ENCODE measurements at places on chromosomes 3 and 15.

DNA sequence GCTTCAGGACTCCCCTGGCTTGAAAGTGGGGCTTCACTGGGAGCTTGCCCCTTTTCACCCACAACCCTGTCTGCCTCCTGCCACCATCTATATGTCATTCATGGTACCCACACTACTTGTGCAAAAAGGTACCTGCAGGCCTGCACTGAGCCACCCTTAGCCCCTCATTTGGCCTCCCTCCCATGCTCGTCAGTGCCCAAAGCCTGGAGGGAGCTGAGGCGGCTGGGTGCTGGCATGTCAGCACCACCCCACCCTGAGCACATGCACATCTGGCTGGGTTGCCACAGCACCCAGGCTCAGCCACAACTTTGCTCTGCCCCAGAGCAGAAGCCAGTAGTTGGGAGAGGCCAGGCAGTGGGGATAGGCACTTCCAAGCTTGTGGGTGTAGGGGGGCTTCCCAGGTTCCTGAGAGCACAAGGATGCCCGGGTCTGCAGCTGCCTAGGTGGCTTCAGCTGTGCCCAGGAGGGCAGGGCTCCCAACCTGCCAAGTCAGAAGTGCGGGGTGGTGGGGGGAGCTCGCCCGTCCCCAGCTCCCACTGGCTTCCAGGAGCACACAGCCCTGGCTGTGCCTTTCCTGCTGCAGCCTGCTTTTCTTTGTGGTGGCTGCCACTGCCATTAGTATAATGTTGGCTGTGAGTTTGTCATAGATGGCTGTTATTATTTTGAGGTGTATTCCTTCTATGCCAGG is 1054.6 kb upstream of the EPHA6 start:
- no peak for DNase-seq

GRCh38 chr3:183766745-183767606 is 58.4 kb downstream of the MAP6D1 start:
- peak; percentile 75 for DNase-seq

- DNase-seq = no peak
Measured at GRCh38 chr15:60913900-60914299, 315.2 kb downstream of the RORA start.

- no peak for DNase-seq
Measured at GRCh38 chr3:8733332-8734094, at the start of gene CAV3. CAV3 (plus strand) TSS chr3:8733802; CDS start chr3:8733877, 75 bp downstream.

DNA sequence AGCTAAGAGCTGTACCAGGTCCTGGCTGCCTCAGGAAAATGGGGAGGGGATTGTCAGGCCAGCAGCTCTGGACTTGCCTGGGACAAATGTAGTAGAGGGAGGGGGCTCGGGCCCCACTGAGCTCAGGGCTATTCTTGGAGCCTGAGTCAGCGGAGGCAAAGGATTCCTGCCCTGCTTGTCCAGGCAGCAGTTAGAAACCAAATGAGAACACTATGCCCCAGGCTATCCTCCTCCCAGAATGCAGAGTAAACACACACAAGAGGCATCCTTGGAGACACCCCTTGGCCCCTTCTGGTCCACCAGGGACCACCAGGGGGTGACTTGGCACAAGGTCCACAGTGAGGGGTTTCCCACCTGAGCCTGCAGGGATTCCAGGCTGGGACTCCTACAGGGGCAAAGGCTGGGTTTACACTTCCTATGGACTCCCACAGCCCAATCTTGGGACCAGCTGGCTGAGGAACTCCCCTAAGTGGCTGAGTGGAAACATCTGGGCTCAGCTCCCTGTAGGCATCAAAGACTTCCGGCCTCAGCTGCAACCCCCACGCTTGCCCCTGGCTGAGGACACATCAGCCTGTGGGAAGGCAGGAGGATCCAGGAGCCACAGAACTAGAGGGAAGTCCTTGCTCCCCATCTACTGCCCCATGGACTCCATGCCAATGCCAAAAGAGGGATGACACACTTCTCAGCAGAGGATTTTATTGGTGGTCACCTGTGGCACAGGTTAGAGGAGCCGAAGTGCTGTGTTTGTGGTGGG is 3.4 kb upstream of the COL7A1 start:
- DNase-seq = peak; percentile 96

DNA sequence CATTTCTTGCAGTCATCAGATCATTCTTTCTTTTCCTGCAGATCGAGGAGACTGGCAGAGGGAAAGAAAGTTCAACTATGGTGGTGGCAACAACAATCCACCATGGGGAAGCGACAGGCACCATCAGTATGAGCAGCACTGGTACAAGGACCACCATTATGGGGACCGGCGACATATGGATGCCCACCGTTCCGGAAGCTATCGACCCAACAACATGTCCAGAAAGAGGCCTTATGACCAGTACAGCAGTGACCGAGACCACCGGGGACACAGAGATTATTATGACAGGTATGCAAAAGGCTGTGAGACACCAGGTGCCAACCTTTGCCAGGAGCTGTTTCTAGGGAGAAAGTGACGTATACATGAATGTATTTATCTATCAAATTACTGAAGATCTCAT is 69.0 kb downstream of the RGMA start:
- no peak for DNase-seq

Data from M059J (cell line).